Astrocyte (in vitro differentiated cells and primary cell): ENCODE measurements at places on chromosomes 7 and 10.

DNA sequence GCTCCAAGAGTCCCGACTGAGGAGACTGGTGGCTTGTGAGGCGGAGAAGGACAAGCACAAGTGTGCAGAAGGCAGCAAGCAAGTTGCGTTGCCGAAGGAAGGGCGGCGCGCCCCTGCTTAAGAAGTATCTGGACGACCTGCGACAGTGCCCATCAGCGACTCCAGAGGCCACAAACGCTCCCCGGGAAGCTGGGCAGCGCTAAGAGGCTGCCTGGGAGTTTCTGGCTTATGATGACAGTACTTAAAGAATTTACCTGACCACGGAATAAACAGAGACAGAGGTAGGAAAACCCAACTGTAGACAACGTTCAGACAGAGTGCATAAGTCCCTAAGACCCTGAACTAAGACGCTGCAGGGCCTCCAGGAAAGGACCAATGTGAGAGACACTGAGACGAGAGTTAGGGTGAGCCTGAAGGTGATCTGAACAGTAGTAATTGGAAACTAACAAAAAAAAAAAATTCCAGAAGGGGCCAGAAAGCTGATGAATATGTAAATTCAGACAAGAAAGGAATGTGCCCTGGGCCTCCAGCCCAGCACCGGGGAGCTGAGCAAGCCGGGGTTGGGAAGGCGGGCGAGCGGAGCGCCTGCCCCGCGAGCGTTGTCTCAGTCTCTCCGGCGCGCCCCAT lies 1.0 kb downstream of the OSBPL3 start:
- DNase-seq = peak; percentile 60

DNA sequence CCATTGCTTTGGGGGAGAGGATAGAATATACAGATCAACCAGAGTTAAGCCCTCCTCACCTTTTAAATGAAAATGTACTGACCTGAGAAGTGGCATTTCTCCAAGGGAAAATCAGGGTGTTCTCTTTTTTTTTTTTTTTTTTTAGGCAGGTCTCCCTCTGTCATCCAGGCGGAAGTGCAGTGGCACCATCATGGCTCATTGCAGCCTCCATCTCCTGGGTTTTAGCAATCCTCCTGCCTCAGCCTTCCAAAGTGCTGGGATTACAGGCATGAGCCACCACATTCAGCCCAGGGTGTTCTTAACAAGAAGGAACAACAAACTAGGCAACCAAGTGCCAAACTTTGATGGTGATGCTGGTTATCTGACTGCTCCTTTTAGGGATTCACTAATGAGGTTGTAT lies 111.0 kb downstream of the SVOPL start:
- no peak for DNase-seq

DNA sequence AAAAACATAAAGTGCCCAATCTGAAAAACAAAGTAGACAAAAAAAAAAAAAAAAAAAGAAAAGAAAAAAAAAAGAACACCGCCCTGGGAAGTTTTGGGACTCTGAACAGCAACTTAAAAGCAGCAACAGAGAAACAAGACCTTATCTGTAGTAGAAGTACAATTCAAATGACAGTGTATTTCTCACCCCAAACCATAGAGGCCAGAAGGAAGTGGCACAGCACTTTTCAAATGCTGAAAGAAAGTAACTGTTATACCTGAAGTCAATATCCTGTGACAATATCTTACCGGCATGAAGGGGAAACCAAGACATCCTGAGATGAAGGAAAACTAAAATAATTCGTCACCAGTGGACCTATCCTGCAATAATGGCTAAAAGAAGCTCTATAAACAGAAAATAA lies 112.1 kb downstream of the DNAJC1 start:
- DNase-seq = no peak

GRCh38 chr10:11014671-11015445 lies 2.8 kb upstream of the CELF2 start:
- no peak for DNase-seq

DNA sequence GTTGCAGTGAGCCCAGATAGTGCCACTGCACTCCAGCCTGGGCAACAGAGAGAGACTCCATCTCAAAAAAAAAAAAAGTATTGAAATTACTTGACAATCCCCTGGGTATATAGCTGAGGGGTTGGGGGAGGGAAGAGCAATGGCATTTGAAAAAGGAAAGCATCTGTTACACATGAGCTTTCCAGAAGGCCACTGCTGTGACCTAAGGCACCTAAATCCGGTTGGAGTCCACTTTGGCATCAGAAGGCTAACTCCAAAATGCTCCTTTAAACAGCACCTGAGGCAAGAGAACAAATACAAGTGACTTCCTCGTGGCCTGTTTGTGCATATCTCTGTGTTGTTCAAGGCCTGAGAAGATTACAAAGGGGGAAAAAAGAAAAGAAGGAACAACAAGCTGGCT lies 74.8 kb upstream of the PALS2 start:
- DNase-seq = no peak

DNA sequence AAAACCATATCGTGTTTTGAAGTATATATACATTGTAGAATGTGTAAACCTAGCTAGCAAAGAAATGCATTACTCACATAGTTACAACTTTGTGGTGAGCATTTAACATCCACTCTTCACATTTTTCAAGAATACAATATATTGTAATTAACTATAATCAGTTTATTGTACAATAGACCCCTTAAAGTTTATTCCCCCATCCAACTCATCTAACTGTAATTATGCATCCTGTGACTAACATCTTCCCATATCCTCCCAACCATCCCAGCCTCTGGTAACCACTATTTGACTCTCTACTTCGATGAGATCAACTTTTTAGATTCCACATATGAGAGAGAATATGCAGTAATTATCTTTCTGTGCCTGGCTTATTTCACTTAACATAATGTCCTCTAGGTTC lies 526.4 kb downstream of the KIF20B start:
- DNase-seq = peak; percentile 84

- no peak for DNase-seq
Observed at GRCh38 chr7:28332046-28332445, 80.3 kb upstream of the CREB5 start.

DNA sequence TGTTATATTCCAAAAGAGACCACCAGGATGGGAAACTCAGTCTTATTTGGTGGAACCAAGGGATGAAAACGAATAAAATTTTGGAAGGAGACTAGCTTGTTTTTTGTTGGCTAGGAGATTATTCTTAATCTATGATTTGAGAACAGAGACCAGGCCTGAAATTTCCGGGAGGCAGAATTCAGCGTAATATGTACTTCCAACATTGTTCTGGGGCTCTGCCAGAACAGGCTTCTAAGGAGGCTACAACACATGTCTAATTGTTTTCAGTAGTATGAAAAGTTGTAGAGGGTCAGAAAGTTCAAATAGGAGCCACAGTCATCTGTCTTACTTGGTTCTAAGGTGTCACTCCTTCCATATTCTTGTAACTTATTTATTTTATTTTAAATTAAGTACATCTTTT lies 1.7 kb downstream of the DDX21 start:
- DNase-seq = no peak

DNA sequence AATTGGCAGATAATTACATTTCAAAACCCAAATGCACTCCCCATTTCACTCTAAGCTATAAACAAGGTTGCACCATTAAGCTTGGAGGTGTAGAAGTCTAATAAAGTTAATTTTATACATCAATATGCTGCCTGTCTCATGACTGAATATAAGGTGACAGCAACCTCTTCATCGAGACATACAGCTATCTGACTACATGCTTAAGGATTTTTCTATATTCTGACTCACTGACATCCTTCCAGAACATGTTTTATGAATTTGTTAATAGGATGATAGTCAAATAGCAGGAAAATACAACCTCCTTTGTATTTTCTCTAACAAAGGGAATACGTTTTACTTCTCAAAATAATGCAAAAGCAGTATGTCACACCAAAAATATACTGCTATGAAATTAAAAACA lies 76.6 kb downstream of the NRBF2 start:
- DNase-seq = no peak
